D341Med (cell line): ENCODE measurements at places on chromosomes 3 and 15.

DNA sequence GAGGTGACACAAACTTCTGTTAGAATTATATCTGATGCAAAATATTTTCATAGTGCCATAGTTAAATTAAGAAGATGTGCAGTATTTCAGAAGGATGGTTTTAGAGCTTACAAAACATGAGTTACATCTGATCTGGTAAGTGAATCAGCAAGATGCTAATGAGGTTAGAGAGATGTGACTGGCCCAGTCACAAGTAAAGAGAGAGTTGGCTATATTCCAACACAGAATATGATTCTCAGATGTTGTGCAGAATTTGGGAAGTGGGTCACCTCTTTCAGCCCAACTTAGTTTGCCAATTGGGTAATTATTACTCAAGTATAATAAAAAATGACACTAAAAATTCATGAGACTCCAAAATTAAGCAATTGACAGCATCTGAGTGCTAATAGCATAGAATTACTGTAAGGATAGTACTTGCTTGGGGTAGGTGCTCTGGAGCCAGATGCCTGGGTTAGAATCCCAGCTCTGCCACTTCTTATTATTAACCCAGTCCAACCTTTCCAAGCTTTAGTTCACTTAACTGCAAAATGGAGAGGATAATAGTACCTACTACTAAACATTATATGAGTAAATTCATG is 30.8 kb downstream of the P2RY1 start:
- DNase-seq, result no peak

- DNase-seq, result no peak
Measured at GRCh38 chr3:197837282-197837681, 46.2 kb downstream of the LRCH3 start.

GRCh38 chr15:60838206-60838605 is 359.3 kb upstream of the ICE2 start:
- DNase-seq, result no peak

DNA sequence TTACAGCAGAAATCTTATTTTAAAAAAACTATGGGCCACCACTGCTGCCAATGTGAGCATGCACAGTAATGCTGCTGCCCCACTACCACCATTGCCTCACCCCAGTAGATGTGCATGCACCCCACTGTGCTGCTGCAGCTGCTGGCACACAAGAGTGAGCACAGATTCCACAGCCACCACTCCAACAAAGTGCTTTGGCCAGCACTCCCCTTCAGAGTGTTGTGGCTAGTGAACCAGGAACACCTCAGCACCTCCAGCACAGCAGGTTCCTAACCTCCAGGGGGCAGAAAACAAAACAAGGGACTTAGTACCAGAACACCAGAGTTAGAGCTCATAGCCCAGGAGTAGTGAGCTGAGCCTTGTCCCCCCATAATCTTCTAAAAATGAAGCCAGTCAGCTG is 629.6 kb downstream of the PYDC2 start:
- no peak for DNase-seq

- no peak for DNase-seq
Measured at GRCh38 chr3:39519554-39520288, 52.2 kb downstream of the MOBP start.

GRCh38 chr3:53464424-53464823 is 30.0 kb upstream of the CACNA1D start:
- DNase-seq, result no peak

- DNase-seq, result peak; percentile 41
Measured at GRCh38 chr3:49120096-49120437, 556 bp downstream of the USP19 start.

GRCh38 chr3:122390665-122391064 is 6.7 kb downstream of the FAM162A start:
- no peak for DNase-seq
